Activated naive CD8-positive, alpha-beta T cell treated with anti-CD3 and anti-CD28 coated beads, Interleukin-2, amount 10 ng/mL, durations not matched to agents 7 days and 5 days (primary cell): ENCODE measurements at places on chromosomes 3 and 15. TPM values are rescaled to one million over a fixed set of nuclear protein-coding genes. Genes with fewer than 3 reads are reported as not detected.

DNA sequence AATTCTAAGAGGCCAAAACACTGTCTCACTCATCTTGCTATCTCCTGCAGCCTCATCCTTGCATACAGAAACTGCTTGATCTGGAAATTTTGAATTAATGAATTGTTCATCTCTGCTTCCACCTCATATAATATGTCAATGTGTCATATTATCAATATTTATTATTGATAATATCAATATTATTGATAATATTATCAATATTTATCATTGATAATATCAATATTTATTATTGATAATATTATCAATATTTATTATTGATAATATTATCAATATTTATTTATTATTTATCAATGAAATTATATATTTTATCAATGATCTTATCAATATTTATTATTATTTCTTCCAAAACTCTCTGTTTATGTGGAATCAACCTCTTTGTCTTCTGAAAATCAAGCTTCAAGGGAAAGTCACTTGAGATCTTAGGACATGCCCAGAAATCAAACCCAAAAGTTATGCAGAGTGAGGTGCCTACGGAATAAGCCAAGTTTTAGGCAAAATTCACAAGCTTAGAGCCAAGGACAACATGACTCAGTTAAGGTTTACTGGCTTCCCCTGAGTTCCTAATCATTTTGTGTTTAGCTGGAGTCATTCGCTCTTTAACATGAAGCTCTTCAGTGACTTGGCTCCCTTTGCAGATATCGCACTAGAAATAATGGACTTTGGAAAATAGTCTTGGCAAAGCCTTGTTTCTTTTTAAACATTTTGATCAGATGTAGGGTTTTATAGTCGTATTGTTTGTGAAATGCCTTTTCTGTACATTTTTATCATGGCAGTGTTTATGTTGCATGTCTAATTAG, 297.1 kb upstream of the RARB start:
- no peak overlapping the region for H3K27ac ChIP-seq
- H3K4me1 ChIP-seq: no peaks in the 10 kb centered on the region
- no peaks in the 10 kb centered on the region for H3K27me3 ChIP-seq

DNA sequence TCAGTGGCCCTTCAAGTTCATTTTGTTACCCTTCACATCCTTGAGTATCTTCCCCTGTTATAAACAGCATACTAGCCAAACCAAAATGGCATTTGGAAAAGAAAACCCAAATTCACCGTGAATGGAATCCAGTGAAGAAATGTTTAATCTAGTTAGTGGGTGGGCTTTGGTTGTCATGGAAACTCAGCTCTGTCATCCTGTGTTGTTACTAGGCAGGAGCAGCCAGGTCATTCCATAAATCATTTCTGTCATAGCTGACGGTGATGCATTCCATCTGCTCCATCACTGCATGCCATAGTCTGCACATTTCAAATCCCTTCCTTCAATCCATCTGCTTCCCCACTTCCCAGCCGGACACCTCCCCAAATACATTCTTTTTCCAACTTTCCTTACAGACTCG, 140.4 kb upstream of the CGNL1 start:
- DNase-seq: no peak
- H3K4me3 ChIP-seq: no peak overlapping the region
- no peaks in the 10 kb centered on the region for H3K27me3 ChIP-seq
- peaks cover 24% of the 10 kb centered on the region for H3K36me3 ChIP-seq
- no peaks in the 10 kb centered on the region for H3K4me1 ChIP-seq

GRCh38 chr3:124772081-124772831, 42.0 kb downstream of the UMPS start:
- no peak overlapping the region for H3K4me3 ChIP-seq
- DNase-seq: no peak
- H3K4me1 ChIP-seq: no peaks in the 10 kb centered on the region
- no peak overlapping the region for H3K27ac ChIP-seq
- H3K36me3 ChIP-seq: no peaks in the 10 kb centered on the region
- peaks cover 32% of the 10 kb centered on the region for H3K27me3 ChIP-seq

Gene HYKK
- 2.4 TPM for total RNA-seq

GRCh38 chr15:94185547-94186236, 45.7 kb upstream of the MCTP2 start:
- DNase-seq: no peak
- peaks cover 31% of the 10 kb centered on the region for H3K27me3 ChIP-seq
- H3K4me1 ChIP-seq: peaks cover 11% of the 10 kb centered on the region
- H3K36me3 ChIP-seq: peaks cover 6% of the 10 kb centered on the region
- no peak overlapping the region for H3K27ac ChIP-seq
- H3K4me3 ChIP-seq: no peak overlapping the region

DNA sequence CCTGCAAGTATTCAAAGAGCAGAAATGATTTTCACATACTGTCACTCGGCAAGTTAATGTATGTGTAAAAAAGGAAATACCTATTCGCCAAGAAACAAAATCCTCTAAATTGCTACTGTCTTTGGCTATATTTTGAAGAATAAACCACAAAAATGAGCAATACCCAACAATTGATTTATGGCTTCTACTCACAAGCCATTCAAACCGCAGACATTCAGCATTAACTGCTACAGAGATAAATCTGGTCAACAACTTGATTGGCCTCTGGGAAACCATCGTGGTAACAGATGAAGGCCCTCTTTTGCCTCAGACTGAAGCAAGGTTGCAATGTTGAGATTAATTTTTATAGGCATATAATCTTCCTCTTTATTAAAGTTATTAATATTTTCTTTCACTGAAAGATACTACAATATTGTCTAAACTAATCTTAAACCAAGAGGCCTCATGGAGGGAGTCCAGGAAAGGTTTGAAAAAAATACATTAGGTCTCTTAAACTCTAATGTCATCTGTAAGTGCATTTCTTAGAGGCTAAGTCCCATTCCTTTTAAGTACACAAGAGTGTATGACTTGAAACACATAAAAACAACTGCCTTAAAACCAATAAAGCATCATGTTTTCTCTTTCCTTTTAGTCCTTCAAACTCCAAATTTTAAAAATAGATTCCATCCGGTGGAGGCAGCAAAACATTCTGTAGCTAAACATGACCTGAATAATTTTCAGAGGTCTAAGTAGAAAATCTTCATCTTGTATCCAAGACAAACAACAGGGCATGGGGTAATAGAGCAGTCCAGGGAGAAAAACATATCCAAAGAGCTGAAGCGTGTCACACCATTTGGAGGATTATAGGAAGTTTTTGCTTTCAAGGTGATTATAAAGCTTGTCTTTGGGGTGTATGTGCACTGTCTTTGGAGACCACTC, 162.4 kb upstream of the TGFBR2 start:
- no peaks in the 10 kb centered on the region for H3K27me3 ChIP-seq
- H3K36me3 ChIP-seq: peaks cover 6% of the 10 kb centered on the region
- no peak for DNase-seq
- H3K4me3 ChIP-seq: no peak overlapping the region
- H3K27ac ChIP-seq: no peak overlapping the region
- no peaks in the 10 kb centered on the region for H3K4me1 ChIP-seq

GRCh38 chr3:42698216-42698910, 4.2 kb downstream of the HHATL start:
- peaks cover 13% of the 10 kb centered on the region for H3K4me1 ChIP-seq
- H3K27me3 ChIP-seq: no peaks in the 10 kb centered on the region
- no peak overlapping the region for H3K4me3 ChIP-seq
- H3K27ac ChIP-seq: no peak overlapping the region

Gene GRK7
- not detected for total RNA-seq

Gene KLF15
- total RNA-seq: 0.22 TPM

GRCh38 chr3:52897130-52898122, at the start of gene STIMATE:
TSS of gene STIMATE (minus strand) at chr3:52897548. CDS start at chr3:52897450, 98 bp downstream.
- H3K36me3 ChIP-seq: peaks cover 11% of the 10 kb centered on the region
- DNase-seq: peak; percentile 91
- H3K27ac ChIP-seq: peak within 1 kb of the TSS; percentile 88
- peaks cover 41% of the 10 kb centered on the region for H3K4me1 ChIP-seq
- no peaks in the 10 kb centered on the region for H3K27me3 ChIP-seq

GRCh38 chr3:40130721-40131120, 178.8 kb upstream of the EIF1B start:
- no peak overlapping the region for H3K4me3 ChIP-seq
- DNase-seq: no peak
- H3K27ac ChIP-seq: no peak overlapping the region

Gene CCDC13
- 0.85 TPM for total RNA-seq

Gene CCDC39
- total RNA-seq: not detected

GRCh38 chr3:151609491-151609890, 124.2 kb upstream of the AADACL2 start:
- H3K27ac ChIP-seq: no peak overlapping the region
- H3K36me3 ChIP-seq: no peaks in the 10 kb centered on the region
- H3K27me3 ChIP-seq: peaks cover 5% of the 10 kb centered on the region
- no peaks in the 10 kb centered on the region for H3K4me1 ChIP-seq
- no peak for DNase-seq
